Panc1 (cell line): ENCODE measurements at places on chromosomes 7 and 10. TPM values are rescaled to one million over a fixed set of nuclear protein-coding genes. Genes with fewer than 3 reads are reported as not detected.

DNA sequence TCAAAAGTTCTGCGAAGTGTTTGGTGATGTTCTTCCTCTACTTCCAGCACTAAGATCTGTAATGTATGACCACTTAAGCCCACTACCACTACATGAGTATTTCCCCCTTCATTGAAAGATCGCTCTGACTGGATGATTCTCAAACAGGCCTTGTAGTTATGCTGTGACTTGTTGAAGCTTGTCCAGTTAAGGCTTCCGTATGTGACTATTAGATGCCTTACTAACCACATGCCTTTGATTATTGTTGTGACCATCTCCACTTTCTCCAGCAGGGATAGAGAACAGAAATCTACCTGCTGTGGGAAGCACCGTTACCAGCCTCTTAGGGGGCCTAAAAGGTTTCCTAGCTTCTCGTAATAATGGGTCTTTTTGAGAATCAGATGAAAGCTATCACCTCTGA lies 81.1 kb downstream of the NOC3L start:
- DNase-seq: no peak

- no peak for DNase-seq
Measured at GRCh38 chr7:28811701-28812430, 146.3 kb downstream of the TRIL start.

DNA sequence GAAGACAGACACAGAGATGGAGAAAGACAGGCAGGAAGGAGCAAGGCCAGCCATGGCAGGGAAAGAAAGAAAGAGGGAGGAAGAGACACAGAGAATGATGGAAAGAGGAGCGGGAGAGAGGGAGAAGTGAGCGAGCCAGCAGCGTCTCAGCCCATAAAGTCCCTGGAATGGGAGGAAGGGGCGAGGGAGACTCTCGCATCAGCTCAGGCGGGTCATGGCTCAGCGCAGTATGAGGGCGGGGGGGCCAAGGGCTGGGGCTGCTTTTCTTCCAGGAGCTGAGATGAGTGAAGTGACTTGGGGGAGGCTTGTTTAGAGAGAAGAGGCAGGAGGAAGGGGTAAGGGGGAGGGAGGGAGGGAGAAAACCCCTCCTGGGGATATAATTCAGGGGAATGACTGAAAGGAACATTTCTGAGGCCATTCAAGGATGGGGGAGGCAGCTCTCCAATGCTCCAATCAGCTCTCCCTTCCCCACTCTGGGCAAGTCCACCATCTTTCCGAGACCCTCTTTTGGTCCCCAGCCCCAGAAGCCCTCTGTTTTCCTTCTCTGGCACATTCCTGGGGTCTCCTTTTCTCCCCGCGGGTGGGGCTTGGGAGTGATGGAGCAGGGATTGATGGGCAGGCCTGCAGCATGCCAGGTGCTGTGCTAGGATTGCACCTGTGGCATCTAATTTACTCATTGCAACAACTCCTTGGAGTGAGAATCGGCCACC lies 87.9 kb downstream of the HIF1AN start:
- no peak for DNase-seq

- DNase-seq: no peak
Measured at GRCh38 chr7:90961037-90961725, 303.1 kb upstream of the FZD1 start.

- no peak for DNase-seq
Measured at GRCh38 chr10:96764425-96765060, 44.2 kb upstream of the PIK3AP1 start.

- DNase-seq: no peak
Measured at GRCh38 chr7:1666823-1667565, 3.1 kb upstream of the ELFN1 start.

Gene PNLIPRP3
- not detected for total RNA-seq

Gene EBLN1
- total RNA-seq: not detected

Gene TFEC
- not detected for total RNA-seq
